MM.1S (cell line): ENCODE measurements at places on chromosomes 5 and 9.

DNA sequence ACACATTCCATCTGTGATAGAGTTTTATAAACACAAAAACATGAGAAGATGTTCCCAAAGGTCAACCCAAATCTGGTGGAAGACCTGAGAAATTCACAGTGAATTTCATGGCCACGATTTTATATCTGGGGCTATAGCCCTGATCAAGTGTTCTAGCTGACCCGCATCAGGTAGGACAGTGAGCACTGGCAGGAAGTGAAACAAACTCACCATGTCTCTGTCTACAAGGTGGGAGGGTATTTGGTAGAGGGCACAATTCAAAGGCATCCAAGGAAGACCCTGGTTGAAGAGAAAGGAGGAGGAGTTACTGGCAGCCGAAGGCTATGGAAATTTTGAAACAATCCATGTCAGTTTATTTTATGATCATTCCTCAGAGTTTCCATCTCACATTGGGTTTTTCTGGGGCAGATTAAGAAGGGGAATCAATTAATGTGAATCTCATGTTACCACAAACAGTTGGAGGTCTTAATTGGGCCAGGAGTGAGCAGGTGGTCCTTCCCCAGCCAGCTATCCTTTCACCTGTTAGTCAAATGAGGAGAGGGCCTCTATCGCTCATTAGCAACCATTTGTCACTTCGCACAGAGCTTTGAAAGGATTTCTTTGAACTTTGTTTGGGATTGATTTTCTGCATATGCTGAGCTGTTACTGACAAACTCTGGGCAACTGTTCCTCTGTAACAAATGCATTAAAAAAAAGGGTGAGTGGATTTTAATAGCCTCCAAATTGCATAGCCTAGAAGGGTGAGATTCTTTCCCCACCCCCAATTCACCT, 612.0 kb upstream of the CLINT1 start:
- DNase-seq, result no peak

- DNase-seq, result no peak
These were observed 61.0 kb downstream of the APBA1 start for GRCh38 chr9:69611221-69611620.

GRCh38 chr5:95526871-95527270, 27.9 kb downstream of the SKIC3 start:
- DNase-seq, result no peak

- DNase-seq, result no peak
These were observed 275.2 kb upstream of the PCSK5 start for GRCh38 chr9:75615284-75615683.

GRCh38 chr5:3609120-3609681, 13.6 kb downstream of the IRX1 start:
- DNase-seq, result no peak
